ENCODE measurements at places on chromosomes 7 and 10.

GRCh38 chr7:2632733-2633537, 1.1 kb downstream of the TTYH3 start:
- no peak for DNase-seq

GRCh38 chr7:43602256-43602655, 19.3 kb downstream of the STK17A start:
- DNase-seq = no peak

DNA sequence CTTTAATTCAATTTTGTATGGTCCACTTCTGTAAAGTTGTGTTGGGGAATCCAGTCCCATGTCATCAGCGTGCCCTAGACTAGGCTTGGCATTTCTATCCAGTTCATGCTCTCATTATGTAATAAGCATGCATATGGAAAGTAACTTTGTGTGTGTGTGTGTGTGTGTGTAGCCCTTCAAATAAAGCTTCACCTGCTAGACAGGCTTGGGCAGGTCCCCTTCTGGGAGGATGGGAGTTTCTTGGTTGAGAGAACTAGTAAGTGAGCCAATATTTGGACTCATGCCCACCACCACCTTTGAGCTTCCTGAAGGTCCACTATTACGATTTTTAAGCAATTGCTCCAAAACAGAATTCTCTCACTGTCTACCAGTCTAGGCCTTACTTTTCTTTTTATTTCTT, 6.9 kb downstream of the BZW2 start:
- no peak for DNase-seq

DNA sequence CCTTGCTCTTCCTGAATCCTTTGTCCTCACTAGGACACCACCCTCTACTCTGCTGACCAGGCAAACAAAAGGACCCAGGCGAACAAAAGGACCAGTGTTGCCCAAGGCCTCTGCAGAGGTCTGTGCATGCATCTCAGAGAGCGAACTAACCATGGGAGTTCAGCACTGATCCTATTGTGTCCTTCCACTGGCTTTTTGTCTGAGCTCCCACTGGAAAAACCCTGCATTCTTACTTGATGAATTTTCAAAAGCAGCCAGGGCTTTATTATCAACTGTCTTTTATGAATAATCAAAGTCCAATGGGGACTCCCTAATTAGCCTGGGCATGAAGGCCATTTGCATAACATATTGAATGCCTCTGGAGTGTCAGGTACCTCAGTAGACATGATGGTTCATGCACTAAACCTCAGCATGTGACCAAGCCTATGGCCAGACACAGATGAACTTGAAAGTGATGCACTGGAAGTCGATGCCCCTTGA, 140.6 kb downstream of the KCNMA1 start:
- DNase-seq = no peak

GRCh38 chr10:106136175-106136574, 1028.3 kb downstream of the SORCS1 start:
- DNase-seq = no peak

DNA sequence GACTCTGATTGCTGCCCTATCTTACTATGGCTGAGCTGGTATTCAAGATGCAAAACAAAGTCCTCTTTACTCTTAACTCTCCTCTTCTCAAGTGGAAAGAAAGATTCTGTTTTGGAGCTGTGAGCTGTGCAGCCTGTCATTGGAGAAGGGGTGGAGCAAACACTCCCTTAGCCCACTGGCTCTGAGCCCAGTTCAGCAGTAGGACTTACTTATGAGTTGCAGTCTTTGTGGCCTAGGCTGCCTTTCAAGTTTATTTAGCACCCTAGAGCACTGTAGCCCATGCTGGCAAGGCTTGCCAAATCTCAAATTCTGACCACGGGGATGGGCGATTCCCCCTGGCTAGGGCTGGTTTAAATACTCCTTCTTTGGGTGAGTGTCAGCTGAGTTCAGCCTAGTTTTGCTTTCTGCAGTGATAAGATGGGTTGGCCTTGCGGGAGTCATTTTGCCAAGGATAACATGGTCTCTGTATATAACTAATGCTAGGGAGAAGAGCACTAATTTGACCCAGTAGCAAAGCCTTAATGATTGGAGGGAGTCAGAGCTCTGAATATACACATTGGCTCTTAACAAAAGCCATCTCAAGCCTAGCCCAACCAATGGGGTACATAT, 110.2 kb downstream of the MYO3A start:
- no peak for DNase-seq

DNA sequence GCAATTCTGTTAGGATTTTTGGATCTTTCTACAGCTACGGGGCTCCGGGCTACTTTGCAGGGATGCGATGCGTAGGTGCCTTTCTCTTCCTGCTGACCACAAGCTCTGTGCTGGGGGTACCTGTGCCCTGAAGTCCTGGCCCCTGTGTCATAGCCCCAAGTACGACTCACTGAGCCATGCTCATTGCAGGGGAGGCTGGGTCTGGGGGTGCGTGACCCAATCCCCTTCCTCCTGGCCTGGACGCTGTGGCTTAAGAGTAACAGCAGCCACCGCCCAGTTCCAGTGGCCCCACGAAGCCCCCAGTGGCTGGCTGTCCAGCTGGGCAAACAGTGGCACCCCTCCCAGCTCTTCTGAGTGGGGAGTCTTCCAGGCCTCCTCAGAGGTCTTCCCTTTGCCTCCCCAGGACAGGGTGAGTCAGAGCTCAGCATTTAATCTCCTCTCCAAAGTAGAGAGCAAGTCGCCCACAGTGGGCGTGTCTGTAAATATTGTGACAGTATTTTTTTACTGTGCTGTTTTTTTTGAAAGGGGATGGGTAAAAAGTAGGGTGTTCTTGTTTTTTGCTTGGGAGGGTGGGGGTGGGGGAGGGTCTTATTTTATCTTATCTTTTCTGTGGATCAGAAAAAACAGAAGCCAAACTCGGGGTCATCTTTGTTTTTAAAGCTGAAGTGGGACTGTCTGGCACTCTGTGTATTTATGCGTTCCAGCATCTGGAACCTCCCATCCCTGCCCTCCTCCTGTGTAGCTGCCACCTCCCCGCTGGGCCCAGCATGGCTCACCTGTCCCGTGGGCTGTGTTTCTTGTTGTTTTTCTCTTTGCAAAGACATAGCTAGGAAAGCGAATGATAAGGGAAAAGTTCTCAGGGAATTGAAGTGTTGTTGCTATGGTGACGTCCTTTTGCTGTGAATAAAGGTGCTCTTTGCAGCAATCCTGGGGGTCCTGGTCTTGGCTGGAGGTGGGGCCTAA, 8.2 kb downstream of the LFNG start:
- no peak for DNase-seq

DNA sequence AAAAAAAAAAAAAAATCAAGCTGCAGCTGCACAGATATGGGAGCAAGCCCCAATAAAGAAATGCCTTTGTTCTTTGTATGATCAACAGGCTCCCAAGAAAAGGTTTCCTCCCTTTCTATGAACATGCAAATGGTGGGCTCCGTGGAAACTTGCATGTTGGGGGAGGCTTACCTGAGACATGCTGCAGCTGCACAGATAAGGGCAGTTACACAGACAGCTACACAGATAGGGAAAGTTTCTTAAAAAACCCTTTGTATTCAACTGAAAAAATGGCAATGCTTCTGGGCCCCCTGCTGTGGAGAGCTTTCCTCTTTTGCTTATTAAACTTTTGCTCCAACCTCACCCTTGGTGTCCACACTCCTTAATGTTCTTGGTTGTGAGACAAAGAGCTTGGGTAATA, 29.8 kb upstream of the ZNF746 start:
- DNase-seq = no peak

GRCh38 chr7:140079121-140079536, 16.4 kb upstream of the PARP12 start:
- DNase-seq = no peak

DNA sequence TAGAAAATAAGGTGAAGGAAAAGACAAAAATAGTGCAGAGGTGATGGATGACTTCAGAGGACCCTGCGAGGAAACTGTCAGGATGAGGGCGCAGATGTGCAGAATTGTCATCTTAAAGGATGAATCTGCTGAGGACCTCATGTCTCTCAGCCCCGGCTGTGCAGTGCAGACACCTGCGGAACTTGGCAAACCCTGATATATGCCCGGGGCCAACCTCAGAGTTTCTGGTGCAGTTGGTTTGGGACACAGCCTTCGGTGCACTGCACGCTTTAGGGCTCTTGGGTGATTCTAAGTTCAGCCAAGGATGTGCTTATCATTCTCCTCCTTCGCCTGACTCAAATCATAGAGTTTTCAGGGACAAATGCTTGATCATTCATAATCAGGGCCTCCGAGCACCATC, 310.1 kb downstream of the TCERG1L start:
- no peak for DNase-seq

DNA sequence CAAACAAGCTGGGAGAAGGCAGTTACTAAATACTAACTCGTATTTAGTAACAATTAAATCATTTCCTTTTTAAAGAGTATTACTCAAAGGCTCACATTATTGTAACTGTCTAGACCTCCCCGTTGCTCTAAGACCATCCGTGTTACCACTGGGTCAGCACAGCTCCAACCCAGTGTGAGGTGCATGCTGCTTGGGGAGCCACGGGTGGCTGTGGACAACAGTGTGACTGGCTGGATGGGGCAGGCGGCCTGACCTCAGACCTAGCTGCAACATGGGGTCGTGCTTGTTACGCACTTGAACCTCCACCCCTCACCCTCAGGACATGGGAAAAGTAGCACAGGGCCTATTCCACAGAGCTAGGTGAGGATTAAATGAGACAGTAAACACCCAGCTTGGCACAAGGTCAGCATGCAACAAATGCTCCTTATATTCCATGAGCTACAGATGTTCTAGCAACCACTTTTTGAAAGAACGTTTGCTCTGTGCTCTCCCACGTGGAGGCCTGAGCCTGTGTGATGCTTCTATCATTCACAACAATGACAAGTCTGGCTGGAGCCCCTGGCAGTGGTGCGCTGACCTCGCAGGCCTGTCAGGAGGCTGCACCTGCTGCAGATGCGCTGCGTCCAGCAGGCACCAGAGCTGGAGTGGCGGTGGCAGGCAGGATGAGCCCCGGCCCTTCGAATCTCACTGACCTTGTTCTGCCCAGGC, 135.7 kb downstream of the PKD1L1 start:
- DNase-seq = no peak

GRCh38 chr7:63205136-63205535, 793.5 kb upstream of the ZNF722 start:
- no peak for DNase-seq

DNA sequence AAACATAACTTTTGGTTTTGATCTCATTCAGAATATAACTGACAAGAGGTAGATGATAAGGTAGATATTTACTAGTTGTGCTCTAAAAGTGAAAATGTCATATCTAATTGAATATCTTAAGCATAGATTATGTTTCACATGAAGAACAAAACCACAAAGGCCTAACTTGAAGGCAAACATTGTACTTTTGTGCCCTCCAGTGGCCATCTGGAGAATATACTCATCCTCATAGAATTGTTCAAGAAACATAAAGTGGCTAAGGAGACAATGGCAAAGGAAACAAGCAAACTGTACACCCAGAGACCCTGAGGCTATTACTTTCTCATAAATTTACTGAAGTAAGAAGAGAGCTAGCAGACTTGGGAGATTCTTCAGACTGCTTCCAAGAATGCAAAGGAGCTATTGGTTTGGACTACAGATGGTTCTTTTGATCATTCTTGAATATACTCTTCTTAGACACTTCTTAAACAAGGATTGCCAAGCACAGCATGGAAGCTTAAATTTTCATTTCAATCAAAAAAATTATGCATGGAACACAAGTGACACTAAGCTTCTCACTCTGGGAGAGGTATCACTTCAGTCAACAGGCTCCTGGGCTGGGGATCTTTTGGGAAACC, 98.2 kb upstream of the DKK1 start:
- DNase-seq = no peak

DNA sequence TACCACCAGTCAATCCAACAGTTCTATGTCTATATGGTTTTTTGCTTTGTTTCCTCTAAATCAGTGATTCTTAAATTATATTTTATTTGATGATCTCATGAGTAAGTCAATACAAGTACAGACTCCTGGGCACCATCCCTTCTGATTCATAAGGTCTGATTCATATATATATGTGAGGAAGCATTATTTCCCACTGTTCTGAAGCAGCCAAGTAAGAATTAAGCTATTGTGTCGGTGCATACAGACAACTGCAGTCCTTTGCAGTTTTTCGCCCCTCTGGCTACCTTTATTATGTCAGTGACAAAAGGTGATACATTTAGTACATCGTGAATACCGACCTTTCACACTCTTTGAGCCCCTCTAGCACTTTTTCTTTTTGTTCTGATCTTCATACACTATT, 1079.6 kb upstream of the C7orf33 start:
- no peak for DNase-seq

GRCh38 chr7:149150981-149151380, 3.7 kb downstream of the ZNF398 start:
- no peak for DNase-seq

DNA sequence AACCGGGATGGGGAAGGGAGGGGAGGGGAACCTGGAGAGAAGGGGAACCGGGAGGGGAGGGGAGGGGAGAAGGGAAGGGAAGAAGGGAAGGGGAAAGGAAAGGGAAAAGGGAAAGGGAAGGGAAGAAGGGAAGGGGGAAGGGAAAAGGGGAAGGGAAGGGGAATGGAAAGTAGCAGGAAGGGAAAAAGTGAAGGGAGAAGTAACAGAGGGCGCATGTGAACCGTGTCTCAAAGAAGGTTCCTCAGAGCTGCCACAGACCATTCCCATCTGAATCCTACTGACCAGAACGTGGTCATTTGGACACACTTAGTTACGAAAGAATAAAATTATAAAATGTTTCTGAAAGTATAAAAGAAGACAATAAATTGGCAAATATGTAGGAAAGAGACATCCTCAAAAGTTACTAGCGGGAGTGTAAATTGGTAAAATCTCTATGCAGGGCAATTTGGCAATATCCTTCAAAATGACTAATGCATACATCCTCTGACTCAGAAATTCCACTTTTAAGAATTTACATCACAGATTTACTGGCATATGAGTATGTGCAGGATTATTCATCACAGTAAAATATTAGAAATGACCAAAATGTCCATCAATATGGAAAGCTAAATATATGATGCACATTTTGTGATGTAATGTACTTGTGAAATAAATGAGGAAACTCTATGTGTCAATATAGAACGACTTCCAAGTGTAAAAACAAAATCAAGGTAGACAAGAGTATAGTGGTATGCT, 12.9 kb downstream of the C10orf67 start:
- no peak for DNase-seq

All from stimulated activated CD8-positive, alpha-beta memory T cell treated with anti-CD3 and anti-CD28 coated beads, Interleukin-15, amount 100 ng/mL, for 24 hours (primary cell).